ENCODE measurements at places on chromosomes 7 and 10. TPM values are rescaled to one million over a fixed set of nuclear protein-coding genes. Genes with fewer than 3 reads are reported as not detected.

DNA sequence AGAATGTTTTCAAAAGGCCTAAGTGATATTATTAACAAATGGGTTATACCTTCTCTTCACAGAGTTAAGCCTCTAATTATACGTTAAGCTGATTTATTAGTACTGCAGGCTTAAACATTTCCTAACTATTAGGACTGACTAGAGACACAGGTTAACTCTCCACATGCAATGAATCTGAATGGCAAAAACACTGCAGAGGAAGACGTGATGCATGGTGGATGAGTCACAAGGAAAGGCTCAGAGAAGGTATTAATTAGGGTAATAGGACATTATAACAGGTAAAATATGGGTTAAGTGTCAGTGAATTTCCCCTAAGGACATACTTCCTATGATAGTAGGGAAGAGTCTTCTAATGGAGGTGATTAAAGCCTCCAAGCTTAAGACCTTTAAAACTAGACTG is 24.7 kb upstream of the SEM1 start:
- DNase-seq: no peak
- peaks cover 12% of the 10 kb centered on the region for H3K27me3 ChIP-seq
- no peak overlapping the region for H3K27ac ChIP-seq
- no peak overlapping the region for H3K4me3 ChIP-seq
- no peaks in the 10 kb centered on the region for H3K36me3 ChIP-seq

DNA sequence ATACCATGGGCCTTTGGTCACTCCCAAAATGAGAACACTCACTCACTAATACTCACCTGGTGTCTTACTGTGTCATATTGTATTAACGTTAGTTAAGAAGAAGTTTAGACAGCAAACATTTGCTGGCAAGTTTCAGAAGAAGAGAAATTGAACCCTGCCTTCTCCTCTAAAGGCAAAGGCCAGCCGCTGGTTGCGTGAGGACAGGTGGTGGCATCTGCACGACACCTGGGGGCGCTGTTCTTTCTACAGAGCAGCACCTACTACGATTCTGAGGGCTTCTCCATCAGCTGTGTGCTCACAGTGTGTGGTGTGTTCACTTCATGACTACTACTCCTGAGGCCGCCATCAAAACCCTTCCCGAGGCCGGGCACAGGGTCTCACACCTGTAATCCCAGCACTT is 17.9 kb upstream of the CLEC2L start:
- DNase-seq: no peak
- no peaks in the 10 kb centered on the region for H3K36me3 ChIP-seq
- H3K4me1 ChIP-seq: peaks cover 3% of the 10 kb centered on the region
- H3K27ac ChIP-seq: no peak overlapping the region

DNA sequence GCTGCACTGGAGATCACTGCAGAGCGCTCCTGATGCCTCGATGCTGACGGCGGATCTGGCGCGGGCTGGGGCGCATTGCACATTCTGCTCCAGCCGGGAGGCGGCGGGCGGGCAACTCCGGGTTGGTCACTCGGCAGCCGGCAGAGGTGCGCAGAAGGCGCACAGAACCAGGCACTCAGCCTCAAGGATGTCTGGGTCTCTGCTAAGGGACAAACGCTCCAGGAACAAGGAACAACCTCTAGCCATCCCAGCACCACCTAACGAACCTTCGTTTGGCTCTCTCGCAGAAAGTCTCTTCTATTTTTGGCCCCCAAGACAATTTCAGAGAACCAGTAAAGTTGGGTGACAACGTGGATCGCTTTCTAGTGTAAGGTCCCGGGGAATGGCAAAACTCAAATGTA is 254.6 kb downstream of the OTUD1 start:
- H3K27me3 ChIP-seq: peaks cover 19% of the 10 kb centered on the region
- H3K36me3 ChIP-seq: no peaks in the 10 kb centered on the region
- no peak for DNase-seq
- peak overlapping the region; percentile 69 for H3K4me3 ChIP-seq

The OPN1SW gene
- not detected for total RNA-seq

DNA sequence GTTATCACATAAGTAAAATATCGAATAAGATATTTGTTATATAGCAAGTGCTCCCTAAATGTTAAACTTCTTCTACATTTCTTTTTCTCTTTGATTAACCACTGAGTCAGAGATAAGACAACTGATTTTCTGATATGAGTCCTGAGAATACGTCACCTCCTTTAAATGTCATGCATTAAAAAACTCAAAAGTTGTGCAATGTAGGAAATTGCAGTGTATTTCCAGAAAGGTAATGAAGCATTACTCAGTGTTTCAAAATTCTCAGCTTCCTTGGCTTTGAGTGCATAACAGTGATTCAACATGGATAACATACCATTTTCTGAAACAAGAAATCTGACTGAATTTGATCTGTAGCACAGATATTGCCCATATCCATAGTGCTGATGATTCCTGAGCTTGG is 155.8 kb downstream of the BMPER start:
- no peaks in the 10 kb centered on the region for H3K4me1 ChIP-seq
- no peaks in the 10 kb centered on the region for H3K36me3 ChIP-seq
- H3K27ac ChIP-seq: no peak overlapping the region
- no peaks in the 10 kb centered on the region for H3K27me3 ChIP-seq

DNA sequence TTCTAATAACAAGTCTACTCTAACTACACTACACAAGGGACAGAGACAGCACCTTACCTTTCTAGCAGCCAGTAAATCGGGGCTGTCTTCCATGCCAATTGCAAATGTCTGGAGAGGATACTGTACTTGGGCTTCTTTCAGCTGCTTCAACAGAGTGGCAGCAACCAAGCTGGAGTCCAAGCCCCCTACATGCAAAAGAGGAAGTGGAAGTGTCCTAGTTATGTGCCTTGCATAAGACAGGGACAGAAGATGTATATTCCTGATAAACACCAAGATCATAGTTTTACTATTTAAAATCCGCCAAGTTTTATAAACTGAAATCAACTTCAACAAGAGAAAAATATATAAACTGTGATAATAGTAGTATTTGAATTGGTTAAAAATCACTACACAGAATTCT is 14.0 kb downstream of the ASNS start:
- H3K27ac ChIP-seq: no peak overlapping the region
- no peaks in the 10 kb centered on the region for H3K27me3 ChIP-seq
- DNase-seq: no peak
- H3K4me3 ChIP-seq: no peak overlapping the region

DNA sequence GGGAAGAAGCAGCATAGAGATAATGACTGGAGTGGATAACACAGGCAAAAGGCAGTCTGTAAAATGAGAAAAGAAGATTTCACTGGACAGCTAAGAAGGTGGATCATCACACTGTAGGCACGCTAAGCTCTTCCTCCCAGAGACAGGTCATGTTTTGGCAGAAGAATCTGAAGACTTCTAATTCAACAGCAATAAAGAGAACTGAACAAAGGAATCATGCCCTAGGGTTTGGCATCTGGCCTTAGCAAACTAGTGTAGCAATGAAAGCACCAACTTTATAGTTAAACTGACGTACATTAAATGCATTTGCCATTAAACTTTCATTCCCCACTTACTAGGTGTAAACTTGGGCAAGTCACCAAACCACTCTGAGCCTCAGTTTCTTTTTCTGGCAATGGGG is 84.4 kb upstream of the SEM1 start:
- no peak overlapping the region for H3K27ac ChIP-seq
- H3K4me3 ChIP-seq: no peak overlapping the region
- DNase-seq: no peak
- peaks cover 33% of the 10 kb centered on the region for H3K27me3 ChIP-seq

- peaks cover 4% of the 10 kb centered on the region for H3K4me1 ChIP-seq
- H3K36me3 ChIP-seq: no peaks in the 10 kb centered on the region
- no peak overlapping the region for H3K4me3 ChIP-seq
- no peak overlapping the region for H3K27ac ChIP-seq
Observed at GRCh38 chr10:78802866-78803265, 265.9 kb upstream of the ZMIZ1 start.

DNA sequence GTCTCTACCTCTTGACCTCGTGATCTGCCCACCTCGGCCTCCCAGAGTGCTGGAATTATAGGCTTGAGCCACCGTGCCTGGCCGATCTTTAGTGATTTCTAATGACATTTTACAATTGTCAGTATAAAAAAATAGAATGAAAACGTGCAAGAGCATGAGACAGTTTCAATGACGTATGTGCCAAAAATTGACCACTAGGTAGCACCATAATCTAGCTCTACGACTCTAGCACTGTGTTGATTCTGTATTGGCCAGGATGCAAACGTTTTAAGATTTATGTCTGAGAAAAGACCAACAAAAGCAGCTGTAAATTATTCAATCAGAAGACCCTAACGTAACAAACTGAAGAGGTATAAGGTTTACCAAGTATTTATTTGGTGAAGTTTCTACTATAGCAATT is 25.4 kb upstream of the EXOC6 start:
- no peak for DNase-seq

GRCh38 chr10:121330563-121330962 is 267.7 kb downstream of the FGFR2 start:
- no peak overlapping the region for H3K4me3 ChIP-seq
- H3K4me1 ChIP-seq: no peaks in the 10 kb centered on the region
- no peak overlapping the region for H3K27ac ChIP-seq
- no peak for DNase-seq
- peaks cover 3% of the 10 kb centered on the region for H3K36me3 ChIP-seq

- peaks cover 2% of the 10 kb centered on the region for H3K36me3 ChIP-seq
- no peak overlapping the region for H3K27ac ChIP-seq
- no peak for DNase-seq
- no peaks in the 10 kb centered on the region for H3K27me3 ChIP-seq
- no peaks in the 10 kb centered on the region for H3K4me1 ChIP-seq
Observed at GRCh38 chr7:11689096-11689495, 142.9 kb downstream of the THSD7A start.

DNA sequence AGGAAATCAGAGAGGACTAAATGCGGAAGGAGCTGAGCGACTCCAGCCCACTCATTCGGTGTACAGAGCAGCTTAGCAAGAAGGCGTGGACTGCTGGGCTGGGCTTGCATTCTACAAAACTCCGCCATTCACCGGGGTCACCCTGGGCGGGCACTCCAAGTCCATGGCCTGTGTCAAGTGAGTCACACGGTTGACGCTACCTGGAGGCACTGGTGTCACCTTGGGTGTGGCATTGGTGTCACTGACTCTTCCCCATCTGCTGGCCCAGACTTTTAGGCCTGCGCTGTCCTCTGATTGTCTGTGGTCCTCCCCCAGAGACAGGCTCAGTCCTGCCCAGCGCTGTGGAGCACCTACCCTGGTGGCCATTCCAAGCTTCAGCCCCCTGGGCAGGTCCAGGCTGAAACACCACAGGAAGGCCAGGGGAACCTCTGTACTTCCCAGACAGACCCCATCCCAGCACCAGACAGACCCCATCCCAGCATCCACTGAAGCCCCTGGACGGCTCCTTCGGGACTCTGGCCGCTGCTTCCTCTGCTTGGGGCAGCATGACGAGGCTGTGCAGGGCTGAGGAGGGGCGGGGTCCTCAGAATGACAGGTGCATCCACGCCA is 30.6 kb upstream of the CNPY1 start:
- H3K27me3 ChIP-seq: peaks cover 5% of the 10 kb centered on the region
- H3K4me1 ChIP-seq: no peaks in the 10 kb centered on the region
- no peak overlapping the region for H3K27ac ChIP-seq
- DNase-seq: no peak

GRCh38 chr10:114504769-114505579 is 100.7 kb upstream of the AFAP1L2 start:
- peak overlapping the region; percentile 12 for H3K4me3 ChIP-seq
- H3K27ac ChIP-seq: peak overlapping the region; percentile 91
- peaks cover 19% of the 10 kb centered on the region for H3K36me3 ChIP-seq
- no peaks in the 10 kb centered on the region for H3K27me3 ChIP-seq
- no peak for DNase-seq

DNA sequence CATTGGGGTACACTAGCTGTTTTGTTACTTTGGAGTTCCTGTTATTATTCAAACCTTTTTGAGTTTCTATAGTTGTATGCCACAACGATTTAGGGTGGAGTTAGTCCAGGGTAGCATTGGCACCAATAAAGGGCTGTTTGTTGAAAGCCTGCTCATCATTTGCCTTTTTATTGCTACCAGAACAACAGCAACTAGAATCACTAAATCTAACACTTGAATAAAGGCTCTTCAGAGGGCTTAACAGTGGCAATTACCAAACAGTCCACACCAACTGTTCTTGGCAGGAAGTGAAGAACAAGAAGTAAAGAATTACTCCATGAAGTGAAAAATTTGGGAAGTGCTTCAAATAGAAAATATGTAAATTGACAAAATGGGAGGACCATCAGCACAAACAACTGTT is 621.4 kb downstream of the PHTF2 start:
- no peaks in the 10 kb centered on the region for H3K27me3 ChIP-seq
- no peak overlapping the region for H3K27ac ChIP-seq
- no peaks in the 10 kb centered on the region for H3K4me1 ChIP-seq

DNA sequence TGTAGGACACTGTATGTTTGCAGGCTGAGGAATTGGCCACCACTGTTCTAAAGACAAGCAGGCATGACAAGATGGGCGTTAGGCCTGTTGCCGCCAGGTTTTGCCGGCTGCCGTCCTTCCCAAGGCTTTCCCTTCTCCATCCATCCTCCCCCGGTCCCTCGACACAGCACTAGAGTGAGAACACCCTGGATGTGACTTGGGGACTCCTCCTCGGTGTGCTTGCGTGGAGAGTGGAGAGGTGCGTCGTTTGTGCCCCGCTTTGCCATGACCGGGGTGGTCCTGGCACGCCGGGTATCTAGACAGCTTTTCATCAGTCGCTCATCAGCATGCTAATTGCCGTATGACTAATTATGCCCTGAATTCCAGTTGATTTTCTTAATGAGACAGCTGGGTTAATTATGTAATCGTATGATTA is 206.6 kb upstream of the SH2B2 start:
- peaks cover 55% of the 10 kb centered on the region for H3K36me3 ChIP-seq
- H3K4me1 ChIP-seq: peaks cover 5% of the 10 kb centered on the region
- H3K4me3 ChIP-seq: no peak overlapping the region
- no peaks in the 10 kb centered on the region for H3K27me3 ChIP-seq

DNA sequence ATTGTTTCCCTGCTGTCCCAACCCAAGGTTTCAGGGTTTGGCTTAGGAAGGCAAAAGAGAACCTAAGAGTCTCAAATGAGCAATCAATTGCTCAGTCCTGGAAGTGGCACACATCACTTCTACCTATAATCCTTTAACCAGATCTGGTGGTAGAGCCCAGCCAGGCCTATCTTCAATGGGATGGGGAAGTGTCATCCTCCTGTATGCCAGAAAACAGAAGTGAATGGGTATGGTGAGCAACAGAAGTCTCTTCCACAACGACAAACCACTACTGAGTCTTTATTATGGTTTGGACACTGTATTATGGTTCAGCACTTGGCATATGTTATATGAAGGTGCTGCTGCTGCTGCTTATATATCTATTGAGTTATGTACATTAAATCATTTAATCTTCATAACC is 3.0 kb upstream of the AKR1B1 start:
- peaks cover 26% of the 10 kb centered on the region for H3K4me1 ChIP-seq
- DNase-seq: no peak
- H3K36me3 ChIP-seq: peaks cover 16% of the 10 kb centered on the region

The GDF2 gene
- total RNA-seq: not detected

The NUTM2A gene
- 0.88 TPM for total RNA-seq
